ENCODE measurements at places on chromosomes 11 and 22.
A peak's percentile ranks its signal among the peaks of the same experiment; 100 is the strongest.

GRCh38 chr11:34148504-34149165 is 43.2 kb downstream of the NAT10 start:
- DNase-seq = no peak

DNA sequence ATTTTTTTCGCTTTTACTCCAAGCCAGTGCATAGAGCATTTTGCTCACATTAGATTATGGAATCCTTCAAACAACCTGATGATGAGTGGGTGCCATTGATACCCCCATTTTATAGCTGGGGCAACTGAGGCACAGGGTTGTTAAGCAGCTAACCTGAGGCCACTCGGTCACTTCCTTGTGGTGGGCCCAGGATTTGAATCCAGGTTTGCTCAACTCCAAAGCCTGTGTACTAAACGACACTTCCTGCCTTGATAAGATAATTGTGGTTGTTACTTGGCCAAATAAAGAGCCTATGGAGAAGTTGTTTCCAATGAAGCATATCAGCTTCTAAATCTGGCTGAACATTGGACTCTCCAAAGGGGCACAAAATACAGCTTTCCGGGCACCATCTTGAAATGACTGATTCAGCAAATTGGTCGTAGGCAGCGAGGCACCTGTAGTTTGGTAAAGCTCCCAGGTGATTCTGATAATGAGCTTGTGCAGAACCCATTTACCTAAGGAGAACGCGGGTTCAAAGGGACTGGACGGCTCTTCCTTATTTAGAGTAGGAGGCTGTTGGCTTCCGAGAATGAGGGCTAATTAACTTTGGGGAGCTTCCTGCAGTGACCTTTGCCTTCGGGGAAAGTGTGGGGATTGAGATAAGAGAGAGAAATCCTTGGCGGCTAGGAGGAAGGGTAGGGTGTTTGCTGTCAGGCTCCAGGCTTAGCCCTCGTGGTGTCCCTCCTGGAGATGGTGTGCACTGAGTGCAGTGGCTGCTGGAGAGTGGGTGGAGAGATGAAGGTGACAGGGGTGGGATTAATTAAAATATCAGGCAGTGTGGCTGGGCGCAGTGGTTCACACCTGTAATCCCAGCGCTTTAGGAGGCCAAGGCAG is 17.5 kb upstream of the EHF start:
- no peak for DNase-seq

- peak; percentile 75 for DNase-seq
These were observed 62.3 kb downstream of the PPFIBP2 start for GRCh38 chr11:7575841-7576725.

- no peak for DNase-seq
These were observed 369.3 kb downstream of the TTC28 start for GRCh38 chr22:28310299-28310698.

DNA sequence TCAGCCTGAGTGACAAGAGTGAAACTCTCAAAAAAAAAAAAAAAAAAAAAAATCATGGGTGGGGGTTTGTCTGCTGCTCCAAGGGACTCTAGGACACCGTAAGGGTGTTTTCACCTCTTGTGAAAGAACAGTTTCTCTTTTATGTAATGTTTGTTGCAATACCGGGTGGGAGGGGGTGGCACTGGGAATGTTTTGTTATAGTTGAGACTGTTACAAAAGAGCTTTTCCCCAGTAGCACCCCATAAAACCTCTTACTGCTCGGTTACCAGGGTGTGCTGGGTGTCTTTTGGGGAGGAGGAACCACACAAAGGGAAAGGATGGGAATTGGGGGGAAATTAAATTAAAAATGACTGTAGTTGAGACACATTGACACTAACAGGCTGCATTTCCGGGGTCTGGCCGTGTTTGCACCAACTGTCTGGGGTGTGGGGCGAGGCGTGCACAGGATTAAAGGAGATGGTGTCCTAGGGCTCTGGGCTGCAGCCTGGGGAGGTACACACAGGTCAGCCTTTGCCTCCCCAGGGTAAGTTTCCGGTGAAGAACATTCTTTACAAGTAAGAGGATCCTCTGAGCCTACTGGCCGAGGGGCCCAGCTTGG is 1.6 kb downstream of the NFAM1 start:
- peak; percentile 40 for DNase-seq

GRCh38 chr11:134048028-134048427 is 20.8 kb upstream of the JAM3 start:
- no peak for DNase-seq

GRCh38 chr11:35352077-35352888 is 67.1 kb downstream of the SLC1A2 start:
- DNase-seq = peak; percentile 79

DNA sequence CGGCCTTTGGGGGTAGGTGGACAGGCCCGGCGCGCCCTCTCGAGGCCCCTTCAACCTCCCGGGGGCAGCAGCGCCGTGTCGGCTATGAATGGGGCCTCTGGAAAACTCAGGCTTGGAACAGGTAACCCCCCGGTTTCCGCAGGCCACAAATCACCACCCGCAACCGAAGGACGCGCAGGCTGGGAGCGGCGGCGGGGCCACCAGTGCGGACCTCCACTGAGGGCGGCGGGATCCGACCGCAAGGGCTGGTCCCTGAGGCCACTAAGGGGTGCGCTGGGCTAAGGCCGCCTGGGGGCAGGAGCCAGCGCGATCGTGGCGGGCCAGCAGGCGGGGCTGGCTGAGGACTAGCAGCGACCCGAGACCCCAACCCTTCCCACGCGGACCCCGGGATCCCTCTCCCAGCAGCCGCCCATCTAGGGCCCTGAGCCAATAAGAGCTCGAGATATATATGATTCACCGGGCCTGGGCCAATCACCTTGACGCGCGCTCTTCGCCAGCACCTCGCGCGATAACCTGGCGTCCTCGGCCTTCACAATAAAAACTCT is 609 bp upstream of the ATF4 start:
- peak; percentile 100 for DNase-seq

- no peak for DNase-seq
These were observed 442.7 kb downstream of the MIAT start for GRCh38 chr22:27099946-27100722.

- no peak for DNase-seq
These were observed 115.8 kb downstream of the CSNK2A3 start for GRCh38 chr11:11237070-11237832.

GRCh38 chr22:39518144-39518786 is 2.1 kb upstream of the ATF4 start:
- peak; percentile 10 for DNase-seq

DNA sequence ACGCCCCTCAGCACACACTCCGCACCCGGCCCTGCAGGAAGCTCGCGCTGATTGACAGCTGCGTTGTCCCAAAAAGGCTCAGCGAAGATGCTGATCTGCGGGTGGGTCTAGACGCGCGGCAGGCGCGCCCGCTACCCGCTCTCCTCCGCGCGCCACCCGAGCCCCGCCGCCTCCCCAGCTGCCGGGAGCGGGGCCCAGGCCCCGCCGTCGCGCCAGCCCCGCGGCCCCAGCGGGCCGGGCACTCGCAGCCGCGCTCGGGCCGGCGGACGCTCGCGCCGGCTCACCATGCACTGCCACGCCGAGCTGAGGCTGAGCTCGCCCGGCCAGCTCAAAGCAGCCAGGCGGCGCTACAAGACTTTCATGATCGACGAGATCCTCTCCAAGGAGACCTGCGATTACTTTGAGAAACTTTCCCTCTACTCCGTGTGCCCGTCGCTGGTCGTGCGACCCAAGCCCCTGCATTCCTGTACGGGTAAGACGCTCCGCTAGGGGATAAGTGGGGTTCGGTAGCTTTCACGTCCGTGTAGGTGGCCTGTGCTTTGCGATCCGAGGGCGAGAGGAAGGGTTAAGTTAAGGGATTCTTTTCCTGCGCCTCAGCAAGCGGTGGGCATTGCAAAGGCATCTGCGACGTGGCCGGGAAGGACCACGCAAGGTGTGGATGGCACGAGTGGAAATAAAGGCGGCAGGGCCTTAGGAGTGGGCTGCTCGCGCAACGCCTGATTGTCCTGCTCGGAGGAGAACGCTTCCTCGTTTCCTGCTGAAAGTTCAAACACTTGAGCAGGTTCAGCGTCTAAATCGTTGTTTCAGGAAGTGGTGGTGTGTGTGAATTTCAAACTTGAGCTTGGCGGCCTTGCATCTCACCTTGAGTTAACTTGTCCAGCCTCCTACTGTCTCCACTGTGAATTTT is at the start of gene BARX2:
Gene BARX2, plus strand, starts transcription at position 98 of the 907 bp plus-strand sequence. Its CDS starts 188 bp downstream, at position 286.
- DNase-seq = peak; percentile 48

GRCh38 chr22:26398741-26399153 is 30.3 kb upstream of the ASPHD2 start:
- peak; percentile 91 for DNase-seq

DNA sequence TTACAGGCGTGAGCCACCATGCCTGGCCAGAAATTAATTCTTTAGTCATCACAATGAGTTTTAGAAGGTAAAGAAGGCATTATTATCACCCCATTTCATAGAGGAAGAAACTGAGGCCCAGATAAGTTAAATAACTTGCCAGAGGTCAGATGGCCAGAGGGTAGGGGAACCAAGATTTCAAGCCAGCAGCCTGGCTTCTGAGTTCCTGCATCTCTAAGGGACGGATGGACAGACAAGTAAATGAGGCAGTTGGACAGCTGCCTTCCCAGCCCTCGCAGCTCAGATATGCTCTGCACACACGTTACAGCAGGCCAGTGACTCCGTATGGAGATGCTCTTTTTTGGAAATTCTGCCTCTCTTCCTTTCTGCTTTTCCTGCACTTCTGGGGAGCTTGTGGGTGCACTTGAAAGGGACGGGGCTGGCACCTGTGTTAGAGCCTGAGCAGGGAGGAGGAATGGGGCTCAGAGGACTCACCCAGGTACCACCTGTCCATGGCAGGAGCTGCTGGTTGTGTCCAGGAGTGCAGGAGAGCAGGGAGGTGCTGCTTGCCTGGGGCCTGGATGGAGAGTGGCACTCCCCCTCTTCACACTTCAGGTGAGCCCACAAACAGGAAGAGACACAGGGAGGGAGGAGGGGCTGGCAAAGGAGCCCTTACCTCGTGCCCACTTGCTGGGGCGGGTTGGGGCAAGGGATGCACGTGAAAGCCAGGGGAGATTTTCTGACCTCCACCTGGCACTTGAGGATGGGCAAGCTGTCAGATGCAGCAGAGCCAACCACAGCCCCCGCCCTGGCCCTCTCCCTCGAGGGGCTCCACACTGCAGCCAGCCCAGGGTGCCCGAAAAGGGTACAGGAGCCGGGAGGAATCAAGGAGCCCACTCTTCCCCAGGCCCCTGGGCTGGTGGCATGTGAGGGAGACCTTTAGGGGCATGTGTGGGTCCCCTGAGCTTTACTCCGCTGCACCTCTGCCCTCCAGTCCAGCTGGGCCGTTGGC is 3.3 kb upstream of the FXYD2 start:
- no peak for DNase-seq

DNA sequence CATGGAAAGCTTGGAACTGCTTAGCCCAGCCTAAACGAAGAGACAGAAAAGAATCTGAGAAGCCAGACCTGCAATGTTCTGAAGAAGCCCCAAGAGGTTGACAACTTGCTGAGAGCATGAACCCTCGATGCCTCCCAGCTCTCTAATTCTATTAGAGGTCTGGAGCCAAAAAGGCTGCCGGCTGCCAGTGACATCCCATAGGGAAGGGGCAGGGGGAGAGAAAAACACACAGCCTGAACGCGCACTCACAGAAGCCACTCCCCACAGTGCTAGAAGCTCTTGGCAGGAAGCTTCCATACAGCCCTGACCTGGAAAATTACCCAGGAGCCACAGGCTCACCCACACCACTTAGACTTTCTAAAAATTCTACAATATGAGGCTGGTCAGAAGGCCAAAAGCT is 18.3 kb downstream of the POLDIP3 start:
- DNase-seq = no peak

DNA sequence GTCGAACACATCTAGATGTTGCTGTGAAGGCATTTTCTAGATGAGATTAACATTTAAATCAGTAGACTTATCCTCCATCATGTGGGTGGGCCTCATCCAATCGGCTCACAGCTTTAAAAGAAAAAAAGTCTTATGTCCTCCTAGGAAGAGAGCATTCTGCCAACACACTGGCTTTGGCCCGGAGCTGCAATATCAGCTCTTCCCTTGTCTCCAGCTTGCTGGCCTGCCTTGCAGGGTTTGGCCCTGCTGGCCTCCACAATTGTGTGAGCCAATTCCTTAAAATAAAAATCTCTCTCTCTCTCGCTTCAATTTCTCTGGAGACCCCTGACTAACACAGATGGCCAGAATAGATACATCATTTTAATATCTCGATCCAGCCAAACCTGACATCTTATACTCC is 13.1 kb upstream of the ABCC8 start:
- DNase-seq = no peak

- DNase-seq = no peak
These were observed 43.2 kb downstream of the CD82 start for GRCh38 chr11:44608651-44608990.

DNA sequence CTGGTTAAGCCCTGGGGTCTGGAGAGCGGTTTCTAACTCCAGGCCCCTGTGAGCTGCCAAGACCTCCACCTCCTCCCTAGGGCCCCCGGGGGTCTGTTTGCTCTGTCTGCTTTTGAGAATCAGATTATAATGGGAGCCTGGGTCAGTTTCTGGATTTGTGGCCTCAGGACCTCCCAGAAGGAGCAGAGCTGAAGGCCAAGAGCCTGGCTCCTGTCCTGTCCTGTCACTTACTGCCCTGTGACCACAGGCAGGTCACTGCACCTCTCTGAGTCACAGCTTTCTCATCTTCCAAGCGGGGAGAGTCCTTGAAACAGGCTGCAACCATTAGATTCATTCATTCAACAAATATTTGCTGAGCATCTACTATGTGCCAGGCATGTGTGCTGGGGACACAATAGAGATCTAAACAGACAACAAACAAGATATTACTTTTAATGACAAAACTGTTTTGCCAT is 87.3 kb upstream of the FGF3 start:
- no peak for DNase-seq

DNA sequence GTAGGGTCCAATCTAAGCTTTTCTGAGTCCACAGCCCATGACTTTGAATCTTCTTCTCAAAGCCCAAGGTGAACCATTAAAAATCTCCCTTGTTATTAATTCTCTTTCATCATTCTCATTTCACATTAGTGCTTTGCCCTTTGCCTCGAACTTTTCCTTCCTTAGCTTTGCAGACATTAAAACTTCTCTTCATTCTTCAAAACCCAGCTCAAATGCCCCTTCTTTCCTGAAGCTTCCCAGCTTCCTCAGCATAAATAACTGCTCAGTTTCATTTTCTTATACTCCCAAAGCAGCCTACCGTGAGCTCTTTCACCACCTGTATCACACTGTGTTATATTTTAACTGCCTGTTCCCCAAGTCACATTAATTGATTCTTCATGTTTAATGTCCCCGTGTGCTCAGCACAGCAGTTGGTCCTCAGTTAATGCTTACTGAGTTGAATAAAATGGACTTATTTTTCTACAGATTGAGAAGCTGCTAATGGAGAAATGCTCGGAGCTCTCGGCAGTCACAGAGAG is 62.0 kb downstream of the INSC start:
- no peak for DNase-seq

GRCh38 chr11:69674267-69674885 is 777 bp downstream of the LTO1 start:
- peak; percentile 86 for DNase-seq

Measured in adipocyte (in vitro differentiated cells).